Stimulated activated effector memory CD8-positive, alpha-beta T cell treated with anti-CD3 and anti-CD28 coated beads, Interleukin-12 subunit alpha, Interleukin-12 subunit beta, amount 100 ng/mL, for 72 hours (primary cell): ENCODE measurements at places on chromosomes 6 and 20.

DNA sequence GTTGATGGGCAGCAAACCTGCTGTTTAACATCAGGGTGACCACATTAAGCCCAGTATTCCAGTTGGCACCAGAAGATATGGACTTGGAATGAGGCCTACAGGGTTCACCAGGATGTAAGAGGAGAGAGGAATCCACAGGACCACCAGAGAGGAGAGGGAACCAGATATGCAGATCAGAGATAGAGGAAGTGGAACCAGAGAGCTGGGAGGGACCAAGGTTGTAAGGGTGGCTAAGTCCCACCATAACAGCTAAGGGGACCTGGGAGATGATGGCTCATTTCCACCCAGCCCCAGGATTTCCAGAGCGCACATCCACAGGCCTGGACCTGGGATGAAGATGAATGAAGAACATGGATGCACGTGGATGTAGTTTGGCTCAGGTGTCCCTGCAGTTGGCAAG lies 11.1 kb downstream of the BTN2A1 start:
- DNase-seq: no peak

- DNase-seq: no peak
Observed at GRCh38 chr20:23587631-23588030, 18.1 kb downstream of the CST9 start.

DNA sequence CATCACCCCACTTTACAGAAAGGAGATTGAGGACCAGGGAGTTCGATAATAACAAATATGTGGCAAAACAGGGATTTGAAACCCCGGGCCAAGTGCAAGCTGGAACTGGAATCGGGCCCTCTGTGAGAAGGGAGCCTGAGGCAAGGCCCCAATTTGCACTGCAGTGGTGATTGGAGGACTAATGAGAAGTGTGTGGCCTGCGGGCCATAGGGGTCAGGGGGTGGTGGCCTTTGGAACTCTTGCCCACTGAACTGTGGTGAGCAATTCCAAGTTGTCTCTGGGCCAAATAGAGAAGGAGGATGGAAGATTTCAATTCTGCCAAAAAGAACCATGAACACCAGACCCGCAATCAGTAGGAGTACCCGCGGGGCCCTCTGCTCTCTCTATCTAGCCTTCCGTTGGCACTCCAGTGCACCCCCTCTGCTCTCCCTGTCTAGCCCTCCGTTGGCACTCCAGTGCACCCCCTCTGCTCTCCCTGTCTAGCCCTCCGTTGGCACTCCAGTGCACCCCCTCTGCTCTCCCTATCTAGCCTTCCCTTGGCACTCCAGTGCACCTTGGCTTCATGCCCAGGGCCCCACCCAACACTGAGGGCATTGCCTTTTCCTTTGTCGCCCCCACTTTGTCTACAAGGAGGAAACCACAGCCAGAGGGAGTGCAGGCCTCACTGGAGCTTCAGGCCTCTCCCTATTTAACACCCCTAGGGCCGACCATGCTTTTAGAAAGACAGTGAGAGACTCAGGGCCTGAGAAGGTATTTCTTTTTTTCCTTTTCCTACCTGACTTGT lies 6.0 kb upstream of the PTPRA start:
- no peak for DNase-seq

- no peak for DNase-seq
Observed at GRCh38 chr20:23058240-23058639, 8.8 kb upstream of the THBD start.

DNA sequence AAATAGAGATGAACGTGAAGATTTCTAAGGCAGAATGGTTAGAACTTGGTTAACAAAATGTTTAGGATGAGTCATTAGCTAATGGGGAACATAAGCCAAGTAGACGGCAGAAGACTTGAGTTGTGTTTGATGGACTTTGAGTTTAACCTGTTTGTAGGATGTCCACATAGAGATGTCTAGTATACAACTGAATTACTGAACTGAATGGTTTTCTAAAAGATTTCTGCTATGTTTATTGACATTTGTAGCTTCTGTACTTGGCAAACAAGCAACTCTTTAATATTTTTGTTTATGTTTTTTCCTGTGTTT lies 54.5 kb upstream of the DYNLRB1 start:
- DNase-seq: no peak

- no peak for DNase-seq
Observed at GRCh38 chr20:57220337-57221145, 45.9 kb downstream of the BMP7 start.
